ENCODE measurements at places on chromosomes 1 and 21.

DNA sequence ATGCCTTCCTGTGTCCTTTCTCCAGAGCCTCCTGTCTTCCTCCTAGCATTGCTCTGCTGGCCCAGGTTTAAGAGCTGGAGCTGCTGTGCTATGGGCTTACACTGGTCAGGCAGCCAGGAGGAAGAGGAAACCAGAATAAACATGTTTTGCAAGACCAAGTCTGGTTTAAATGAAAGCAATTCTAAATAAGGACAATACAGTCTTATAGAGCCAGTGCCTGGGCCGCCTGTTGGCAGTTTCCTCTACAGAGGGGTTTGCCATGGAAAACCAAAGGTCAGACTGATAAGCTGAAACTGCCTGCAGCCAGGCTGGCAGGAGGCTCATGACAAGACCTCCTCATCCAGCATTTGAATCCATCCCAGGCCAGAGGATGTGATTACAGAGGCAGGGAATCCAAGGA lies 92.9 kb upstream of the FGGY start:
- no peak for DNase-seq

DNA sequence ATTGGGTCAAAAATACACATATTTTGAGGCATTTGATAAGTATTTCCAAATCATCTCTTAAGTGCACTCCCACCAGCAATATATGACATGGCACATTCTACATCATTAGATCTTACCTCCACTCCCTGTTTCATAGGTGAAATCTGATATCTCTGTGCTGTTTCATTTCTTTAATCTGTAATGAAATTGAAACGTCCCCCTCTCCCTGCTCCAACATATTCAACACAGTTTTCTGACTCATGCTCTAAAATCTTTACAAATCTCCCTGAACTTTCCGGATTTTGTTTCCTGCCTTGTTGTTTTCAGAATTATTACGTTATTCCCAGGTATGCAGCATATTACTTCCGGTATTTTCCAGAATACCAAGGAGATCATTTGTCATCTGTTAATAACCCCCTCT lies 66.1 kb upstream of the AKT3 start:
- DNase-seq, result no peak

DNA sequence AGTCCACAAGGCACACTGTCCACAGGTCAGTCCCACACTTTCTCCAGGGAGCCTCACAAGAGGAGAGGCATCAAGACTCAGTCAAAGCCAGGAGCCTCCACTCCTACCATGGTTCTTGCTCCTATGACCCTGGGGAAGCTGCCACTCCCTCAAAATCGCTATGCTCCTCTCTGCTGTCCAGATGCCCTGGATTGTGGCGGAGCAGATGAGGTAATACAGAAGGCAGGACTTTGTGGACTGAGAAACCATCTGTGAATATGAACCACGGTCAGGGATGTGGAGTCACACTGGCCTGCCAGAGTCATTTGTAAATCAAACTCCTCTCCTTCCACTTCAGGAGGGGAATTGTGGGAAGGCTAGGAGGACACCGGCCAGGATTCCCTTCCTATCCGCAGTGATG lies 20.6 kb downstream of the VWA5B1 start:
- no peak for DNase-seq

DNA sequence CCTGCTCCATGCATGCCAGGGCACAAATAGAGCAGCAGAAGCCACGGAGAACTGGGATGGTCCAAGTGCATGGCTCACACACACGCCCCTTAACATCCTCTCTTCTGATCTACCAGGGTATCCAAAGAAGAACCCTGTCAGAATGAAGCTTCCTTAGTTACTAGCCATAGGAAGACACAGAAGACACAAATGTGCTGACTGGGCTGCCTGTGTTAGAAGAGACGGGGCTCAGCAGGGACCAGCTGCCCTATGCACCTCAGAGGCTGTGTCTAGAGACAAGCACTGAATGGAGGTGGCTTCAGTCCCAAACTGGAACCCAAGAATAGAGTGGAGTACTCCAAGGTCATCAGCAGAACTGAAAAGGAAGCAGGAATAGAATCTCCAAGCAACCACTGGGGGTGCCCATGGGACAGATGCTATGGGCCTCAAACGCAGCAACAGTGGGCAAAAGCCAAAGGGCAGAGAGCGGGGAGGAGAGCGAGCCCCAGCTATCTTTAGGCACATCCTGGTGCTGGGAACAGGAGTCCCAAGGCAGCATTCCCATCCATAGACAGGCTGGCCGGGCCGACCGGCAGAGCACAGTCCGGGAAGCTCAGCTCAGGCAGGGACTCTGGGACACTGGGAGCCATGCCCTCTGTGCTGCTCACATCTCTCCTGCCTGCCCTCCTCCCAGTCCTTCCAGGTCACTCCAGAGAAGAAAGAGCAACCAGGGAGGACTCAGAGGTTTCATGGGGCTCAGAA lies 9.5 kb downstream of the SLC6A9 start:
- no peak for DNase-seq

GRCh38 chr1:87126886-87127505 lies 201.7 kb upstream of the LMO4 start:
- no peak for DNase-seq

GRCh38 chr1:85201340-85202091 lies 700 bp upstream of the SYDE2 start:
- DNase-seq, result peak; percentile 23

- no peak for DNase-seq
Measured at GRCh38 chr21:35050348-35051286, 1.5 kb upstream of the RUNX1 start.

GRCh38 chr1:151461694-151462093 lies 2.4 kb upstream of the POGZ start:
- DNase-seq, result no peak

GRCh38 chr1:179714623-179715022 lies 28.5 kb upstream of the FAM163A start:
- DNase-seq, result no peak

GRCh38 chr1:16468558-16468957 lies 28.0 kb downstream of the NECAP2 start:
- no peak for DNase-seq

GRCh38 chr1:223332997-223333396 lies 31.0 kb downstream of the SUSD4 start:
- no peak for DNase-seq

DNA sequence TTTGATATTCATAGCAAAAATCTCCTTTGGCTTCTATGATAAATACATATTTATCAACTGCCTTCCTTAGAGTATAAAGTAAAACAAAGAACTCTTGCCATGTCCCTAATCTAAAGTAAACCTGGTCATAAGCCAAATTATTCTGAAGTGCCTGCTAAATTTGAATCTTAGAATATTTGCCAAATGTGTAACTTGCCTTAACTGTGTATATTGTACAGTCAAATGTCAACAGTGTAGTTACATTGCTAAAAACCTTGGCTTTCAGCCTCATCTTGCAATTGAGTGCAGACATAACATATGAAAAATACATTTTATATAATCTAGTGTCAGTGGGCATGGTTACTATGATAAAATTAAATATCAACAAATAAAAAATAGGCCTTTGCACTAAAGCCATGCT lies 583.4 kb upstream of the ADAMTS5 start:
- no peak for DNase-seq

DNA sequence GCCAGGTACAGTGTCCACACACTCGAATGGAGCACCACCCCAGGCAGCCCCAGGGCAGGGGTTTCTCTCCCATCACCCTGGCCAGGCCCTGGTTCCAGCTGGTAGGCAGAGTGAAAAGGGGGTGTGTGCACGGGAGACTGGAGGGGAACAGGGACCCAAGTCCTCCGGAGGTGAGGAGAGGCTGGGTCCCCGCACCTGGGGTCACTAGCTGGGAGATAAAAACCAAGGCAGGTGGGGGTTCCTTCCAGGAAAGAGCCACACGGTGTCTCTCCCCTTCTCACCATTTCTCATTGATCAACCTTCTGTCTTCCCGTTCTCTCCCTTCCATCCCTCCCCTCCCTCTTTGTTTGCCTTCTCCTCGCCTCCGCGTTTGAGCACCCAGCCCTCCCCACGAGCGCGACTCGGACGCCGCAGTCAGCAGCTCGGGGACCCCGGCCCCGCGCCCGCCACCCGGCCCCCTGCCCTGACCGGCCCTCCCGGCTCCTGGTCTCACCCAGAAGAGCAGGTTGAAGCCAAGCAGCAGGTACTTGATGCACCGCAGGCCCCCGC lies 358 bp downstream of the TSPAN2 start:
- DNase-seq, result no peak

GRCh38 chr1:40315239-40315794 lies 1.8 kb downstream of the COL9A2 start:
- peak; percentile 75 for DNase-seq

GRCh38 chr1:77265180-77265579 lies 16.6 kb upstream of the AK5 start:
- no peak for DNase-seq

DNA sequence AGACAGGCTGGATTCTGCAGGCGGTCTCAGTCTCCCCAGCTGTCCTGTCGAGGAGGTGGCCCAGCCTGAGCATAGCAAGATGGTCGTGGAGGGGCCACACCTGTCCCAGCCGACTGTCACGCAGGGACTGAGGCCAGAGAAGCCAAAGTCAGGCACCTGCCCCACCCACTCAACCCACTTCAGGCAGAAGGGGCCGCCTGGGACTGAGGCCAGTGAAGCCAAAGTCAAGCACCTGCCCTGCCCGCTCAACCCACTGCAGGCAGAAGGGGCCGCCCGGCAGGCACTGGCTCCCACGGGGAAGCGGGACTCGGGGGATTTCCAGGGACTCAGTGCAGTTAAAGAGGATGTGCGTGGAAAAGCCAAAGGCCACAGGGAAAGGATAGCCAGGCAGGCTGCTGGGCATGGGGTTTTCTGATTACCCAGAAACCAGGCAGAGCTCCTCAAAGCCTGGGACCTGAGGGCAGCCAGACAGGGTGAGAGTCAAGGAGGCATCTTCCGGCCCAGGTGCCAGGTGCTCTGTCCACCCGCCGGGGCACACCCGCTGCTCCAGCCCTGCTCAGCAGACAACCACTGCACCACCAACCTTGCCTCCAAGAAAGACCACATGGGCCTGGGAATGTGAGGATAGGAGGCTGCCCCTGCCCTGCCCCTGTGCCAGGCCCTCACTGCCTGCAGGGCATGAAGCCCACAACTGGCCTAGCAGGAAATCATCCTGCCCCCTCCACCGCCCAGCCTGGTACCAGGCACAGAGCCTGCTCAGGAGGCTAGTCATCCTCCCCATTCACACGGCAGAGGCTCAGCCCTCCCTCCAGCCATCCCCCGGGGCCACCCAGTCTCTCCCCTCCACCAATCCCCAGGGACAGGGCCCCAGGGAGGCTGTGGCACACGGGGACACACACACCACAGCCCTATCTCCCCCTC lies 41.0 kb downstream of the MEGF6 start:
- no peak for DNase-seq

GRCh38 chr1:170309389-170310013 lies 163.7 kb downstream of the NTMT2 start:
- DNase-seq, result no peak

DNA sequence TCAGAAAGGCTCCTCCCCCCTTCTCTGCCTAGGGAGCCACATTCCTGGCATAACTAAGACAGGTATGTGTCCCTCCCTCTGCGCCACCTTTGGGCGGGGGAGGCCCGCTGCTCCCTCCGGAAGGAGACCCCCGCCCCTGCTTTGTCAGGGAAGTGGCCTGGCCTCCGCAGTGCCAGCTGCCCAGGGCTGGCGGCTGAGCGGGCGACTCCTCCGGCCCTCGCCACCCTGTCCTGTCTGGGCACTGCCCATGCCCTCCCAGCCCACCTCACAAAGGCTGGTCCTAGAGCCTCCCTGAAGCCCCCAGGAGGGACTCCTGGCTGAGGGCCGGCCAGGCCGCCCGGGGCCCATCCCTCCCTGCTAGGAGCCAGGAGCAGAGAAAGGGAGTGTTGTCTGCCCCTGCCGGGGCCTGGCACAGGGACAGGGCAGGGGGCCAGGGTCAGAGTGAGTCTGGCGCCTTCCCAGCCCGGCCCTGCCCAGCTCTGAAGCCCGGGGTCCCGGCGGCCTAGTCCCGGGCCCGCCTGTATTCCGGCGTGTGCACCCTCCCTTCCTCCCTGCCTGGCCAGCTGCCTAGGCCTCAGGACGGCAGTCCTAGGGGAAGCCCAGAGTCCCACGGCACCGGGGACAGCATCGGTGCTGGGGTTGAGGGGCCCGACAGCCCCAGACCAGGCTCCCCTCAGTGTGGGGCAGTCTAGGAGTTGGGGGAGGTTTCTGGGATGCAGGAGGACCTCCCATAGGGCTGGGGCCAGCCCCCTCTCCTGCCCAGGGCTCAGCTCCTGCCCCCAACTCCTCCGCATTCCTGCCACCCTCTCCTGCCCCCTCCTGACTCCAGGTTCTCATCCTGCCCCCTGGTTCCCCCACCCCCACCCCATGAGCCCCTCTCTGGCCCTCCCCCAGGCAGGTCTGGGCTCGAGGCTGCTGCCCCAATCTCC lies 5.1 kb downstream of the AGRN start:
- no peak for DNase-seq

- no peak for DNase-seq
Measured at GRCh38 chr21:44456915-44457736, 1.8 kb downstream of the LRRC3 start.

- DNase-seq, result no peak
Measured at GRCh38 chr1:161081519-161081918, 7.8 kb downstream of the NECTIN4 start.

- no peak for DNase-seq
Measured at GRCh38 chr1:224897529-224898327, 31.7 kb upstream of the DNAH14 start.

GRCh38 chr1:178867670-178868069 lies 3.2 kb downstream of the ANGPTL1 start:
- DNase-seq, result no peak

GRCh38 chr1:27402349-27402754 lies 9.9 kb downstream of the GPR3 start:
- no peak for DNase-seq

DNA sequence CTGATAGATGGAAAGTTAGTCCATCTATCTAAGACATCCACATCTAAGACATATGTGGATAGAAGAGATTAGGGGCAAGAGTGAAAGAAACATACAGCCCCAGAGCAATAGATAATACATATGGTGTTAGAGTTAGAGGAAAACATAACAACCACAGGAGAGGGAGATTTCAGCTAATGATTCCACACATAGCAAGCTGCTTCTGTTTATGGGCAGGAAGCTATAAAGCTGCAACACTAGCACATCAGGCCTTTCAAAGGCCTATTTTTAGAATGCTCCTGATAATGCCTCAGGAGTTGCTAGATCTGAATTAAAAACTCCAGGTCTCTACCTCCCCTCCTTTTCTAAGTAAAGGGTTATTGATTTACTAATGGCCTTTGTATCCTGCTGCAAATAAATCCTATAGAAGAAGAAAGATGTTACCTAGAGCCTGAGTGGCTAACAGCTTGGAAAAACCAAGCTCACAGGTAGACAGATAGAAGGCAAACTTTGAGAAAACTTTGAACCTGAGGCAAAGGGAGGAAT lies 36.1 kb downstream of the BRINP2 start:
- DNase-seq, result no peak

Measured in activated CD4-positive, CD25-positive, alpha-beta regulatory T cell (primary cell).